ENCODE measurements at places on chromosomes 5 and 9.

GRCh38 chr5:177454397-177455035 lies 7.9 kb downstream of the PRR7 start:
- DNase-seq, result no peak

DNA sequence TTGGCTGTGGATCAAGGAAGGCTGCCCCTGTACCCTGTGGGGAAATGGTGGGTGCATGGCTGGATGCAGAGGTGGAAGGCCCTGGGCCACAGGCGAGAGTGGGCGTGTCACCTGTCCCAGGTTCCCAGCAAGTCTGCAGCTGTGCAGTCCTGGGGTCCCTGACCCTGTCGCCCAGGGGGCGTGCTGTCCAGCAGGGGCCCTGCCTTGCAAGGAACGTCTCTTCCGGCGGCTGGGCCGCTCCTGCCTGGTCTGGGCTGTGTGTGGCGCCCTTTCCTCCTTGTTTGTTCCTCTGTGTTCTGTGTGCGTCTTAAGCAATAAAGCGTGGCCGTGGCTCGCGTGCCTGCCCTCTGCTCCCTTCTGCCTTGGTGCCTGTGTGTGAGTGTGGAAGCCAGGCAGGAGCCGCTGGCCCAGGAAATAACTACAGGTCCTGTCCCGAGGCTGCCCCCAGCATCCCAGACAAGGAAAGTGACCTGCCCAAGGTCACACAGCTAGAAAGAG lies 8.4 kb downstream of the SLC2A6 start:
- no peak for DNase-seq

GRCh38 chr5:68911840-68912690 lies 181.7 kb upstream of the SLC30A5 start:
- DNase-seq, result no peak

DNA sequence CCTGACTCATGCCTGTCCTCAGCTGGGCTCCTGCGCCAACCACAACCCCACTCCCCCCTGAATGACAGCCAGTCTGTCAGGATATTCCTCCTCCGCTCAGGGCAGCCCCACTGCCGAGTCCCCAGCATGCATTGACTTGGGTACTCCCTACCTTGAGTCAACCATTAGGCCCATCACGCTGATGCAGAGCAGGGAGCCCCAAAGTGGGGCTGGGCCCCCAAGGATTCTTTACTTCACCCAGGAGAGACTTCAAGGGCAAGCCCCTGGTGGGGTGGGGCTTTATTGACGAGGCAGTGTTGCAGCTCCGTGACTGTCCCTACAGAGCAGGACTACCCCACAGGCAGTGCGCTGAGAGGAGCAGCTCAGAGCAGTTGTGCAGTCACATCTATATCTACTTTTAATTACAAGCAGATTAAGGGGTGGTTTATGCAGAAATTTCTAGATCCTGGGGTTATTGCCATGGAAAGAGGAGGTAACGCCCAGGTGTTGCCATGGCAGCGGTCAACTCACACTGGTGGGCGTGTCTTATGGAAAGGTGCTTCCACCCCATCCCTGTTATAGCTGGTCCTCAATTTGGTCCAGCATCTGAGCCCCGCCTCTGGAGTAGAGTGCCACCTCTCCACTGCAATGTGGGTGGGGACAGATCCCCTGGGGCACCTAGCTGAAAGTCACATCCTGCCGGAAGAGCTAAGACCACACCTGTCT lies 32.1 kb upstream of the FCN1 start:
- no peak for DNase-seq

DNA sequence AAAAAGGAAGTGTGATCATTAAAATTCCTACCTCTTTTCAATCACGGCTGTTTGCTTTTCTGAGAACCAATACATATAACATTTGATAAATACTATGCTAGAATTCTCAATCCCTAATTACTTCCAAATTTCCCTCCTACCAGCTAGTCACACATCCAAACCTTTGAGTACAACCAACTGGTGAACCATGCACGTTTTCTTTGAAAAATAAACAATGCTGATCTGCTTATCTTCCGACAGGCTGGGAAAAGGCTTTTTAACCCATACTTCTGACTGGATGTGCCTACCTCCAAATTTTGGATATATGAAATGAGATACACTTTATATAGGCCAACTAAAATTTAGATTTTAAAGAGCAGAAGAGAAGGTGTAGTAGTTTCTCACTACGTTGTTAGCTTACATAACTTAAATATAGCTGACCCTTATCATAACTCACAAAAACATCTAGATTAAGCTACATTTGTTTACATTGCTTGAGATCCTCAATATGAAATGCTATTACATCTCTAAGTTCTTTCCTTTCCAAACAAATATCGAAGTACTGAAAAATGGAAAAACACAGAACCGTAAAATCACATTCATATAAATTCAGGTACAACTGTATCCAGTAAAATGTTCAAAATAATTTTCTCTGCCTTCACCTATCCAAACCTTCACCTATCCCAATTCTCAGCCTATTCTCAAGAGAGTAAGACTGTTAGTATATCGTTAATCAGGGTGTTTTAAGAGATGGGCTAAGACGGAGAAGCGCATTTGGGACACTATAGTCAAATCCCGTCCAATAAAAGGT lies 2.1 kb downstream of the NR3C1 start:
- DNase-seq, result no peak

- DNase-seq, result no peak
Observed at GRCh38 chr5:85843535-85843934, 774.2 kb upstream of the COX7C start.

GRCh38 chr5:75337366-75338021 lies 474 bp downstream of the HMGCR start:
- no peak for DNase-seq

- no peak for DNase-seq
Observed at GRCh38 chr5:77924081-77924480, 147.9 kb upstream of the TBCA start.

DNA sequence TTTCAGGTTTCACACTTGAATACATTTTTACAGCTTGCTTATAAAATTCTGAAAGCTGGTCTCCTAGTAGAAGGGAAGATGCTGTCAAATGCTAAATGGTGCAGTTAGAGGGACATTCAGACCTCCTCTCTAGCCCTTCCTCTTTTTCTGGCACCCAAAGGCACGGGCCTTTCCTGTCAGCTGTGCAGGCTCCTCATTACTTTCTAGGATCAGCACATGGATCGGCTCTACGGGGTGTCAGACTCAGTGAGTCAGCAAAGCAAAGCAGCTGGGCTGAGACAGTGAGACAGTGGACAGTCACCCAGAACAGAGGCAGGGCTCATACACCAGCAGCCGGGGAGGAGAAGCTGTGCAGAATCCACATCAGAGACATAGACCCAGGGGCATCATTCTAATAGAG lies 80.0 kb upstream of the TNC start:
- DNase-seq, result no peak

DNA sequence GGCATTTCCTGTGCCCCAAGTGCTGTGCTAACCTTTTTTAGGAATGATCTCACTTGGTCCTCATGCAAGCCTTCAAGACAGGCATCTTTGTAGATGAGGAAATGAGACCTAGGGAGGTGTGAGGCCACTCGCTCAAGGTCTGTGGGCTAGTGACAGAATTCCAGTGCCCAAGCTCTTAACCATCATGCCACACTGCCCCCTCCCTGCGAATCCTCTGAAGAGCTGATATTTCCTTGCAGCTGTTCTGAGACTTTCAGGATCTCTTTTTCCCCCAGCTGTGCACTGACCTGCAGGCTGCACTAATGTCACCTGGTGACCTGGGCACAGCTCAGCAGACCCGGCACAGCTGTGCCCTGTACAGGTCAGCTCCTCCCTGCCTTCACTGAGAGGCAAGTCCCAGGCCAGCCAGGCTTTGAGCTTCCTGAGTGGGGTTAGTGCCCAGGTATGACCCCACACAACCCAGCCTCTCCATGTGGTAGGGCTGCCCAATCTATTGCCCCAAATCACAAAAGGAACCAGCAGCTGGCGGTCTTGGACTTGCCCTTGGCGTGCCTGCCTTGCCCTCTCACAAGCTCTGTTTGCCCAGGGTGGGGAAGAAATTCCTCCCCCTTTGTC lies 32.7 kb downstream of the MORN5 start:
- DNase-seq, result no peak

DNA sequence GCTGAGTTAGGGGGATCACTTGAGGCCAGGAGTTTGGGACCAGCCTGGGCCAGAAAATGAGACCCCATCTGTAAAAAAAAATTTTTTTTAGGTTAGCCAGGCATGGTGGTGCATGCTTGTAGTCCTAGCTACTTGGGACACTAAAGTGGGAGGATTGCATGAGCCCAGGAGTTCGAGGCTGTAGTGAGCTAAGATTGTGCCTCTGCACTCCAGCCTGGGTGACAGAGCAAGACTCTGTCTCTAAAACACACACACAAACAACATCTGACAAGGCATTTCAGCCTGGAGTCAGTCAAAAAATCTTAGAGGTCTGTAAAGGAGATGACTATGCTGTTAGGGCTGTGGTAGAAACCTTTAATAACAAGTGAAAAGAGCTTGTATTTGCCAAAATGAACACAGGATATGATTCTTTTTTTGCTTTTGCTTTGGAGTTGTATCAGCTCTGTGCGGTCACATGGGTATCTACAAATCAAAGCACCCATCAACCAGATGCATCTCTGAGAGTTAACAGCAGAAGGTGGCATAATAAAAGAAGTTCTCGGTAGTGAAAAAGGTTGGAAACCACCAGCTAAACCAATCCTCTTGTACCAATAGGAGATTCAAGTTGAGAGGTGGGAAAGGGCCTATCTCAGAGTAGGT lies 3.6 kb upstream of the PSMD5 start:
- no peak for DNase-seq

DNA sequence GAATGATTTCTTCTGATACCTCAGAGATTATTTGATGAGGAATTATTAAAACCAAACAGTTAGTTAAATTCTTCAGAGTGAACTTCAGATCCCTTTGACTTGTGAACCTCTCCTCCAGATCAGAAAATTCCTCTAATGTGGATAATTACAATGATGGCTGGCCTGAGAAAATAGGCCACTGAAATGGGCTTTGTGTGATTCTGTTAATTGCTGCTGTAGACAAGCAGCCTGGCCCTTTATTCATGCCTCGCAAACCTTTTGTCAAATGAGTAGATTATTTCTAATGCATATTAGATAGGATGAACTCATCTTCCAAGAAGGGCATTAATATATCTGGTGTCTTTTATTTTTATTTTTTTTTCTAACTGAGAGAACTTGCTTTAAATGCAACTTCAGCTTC lies 855.2 kb downstream of the TLE4 start:
- no peak for DNase-seq

GRCh38 chr5:161311965-161312364 lies 234.6 kb downstream of the GABRB2 start:
- DNase-seq, result no peak

GRCh38 chr9:76359766-76360165 lies 34.5 kb downstream of the RFK start:
- no peak for DNase-seq

DNA sequence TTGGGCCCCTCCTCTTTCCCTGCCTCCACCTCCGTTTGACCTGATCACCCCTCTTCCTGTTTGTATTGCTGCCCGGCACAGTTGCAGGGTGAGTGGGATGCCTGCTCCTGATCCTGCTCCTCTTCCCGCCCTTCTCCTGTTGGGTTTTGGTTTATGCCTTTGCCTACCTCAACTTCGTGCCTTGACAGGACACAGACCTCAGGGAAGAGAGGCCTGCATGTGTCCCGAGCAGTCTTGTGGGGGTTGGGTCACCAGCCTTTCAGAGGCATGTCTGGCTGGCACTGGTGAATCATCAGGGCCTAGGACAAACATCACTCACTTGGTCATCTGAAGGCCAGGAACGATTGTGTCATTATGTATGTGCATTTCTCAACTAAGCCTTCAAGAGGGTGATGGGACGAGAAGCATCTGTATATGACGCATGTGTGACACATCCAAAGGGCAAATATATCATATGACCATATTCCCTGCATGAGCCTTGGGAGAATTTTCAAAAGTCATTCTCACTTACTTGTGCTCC lies 56.9 kb downstream of the NPR3 start:
- peak; percentile 91 for DNase-seq

GRCh38 chr9:34386656-34387055 lies 10.0 kb upstream of the MYORG start:
- no peak for DNase-seq

GRCh38 chr5:15791274-15791673 lies 291.3 kb downstream of the FBXL7 start:
- DNase-seq, result no peak

DNA sequence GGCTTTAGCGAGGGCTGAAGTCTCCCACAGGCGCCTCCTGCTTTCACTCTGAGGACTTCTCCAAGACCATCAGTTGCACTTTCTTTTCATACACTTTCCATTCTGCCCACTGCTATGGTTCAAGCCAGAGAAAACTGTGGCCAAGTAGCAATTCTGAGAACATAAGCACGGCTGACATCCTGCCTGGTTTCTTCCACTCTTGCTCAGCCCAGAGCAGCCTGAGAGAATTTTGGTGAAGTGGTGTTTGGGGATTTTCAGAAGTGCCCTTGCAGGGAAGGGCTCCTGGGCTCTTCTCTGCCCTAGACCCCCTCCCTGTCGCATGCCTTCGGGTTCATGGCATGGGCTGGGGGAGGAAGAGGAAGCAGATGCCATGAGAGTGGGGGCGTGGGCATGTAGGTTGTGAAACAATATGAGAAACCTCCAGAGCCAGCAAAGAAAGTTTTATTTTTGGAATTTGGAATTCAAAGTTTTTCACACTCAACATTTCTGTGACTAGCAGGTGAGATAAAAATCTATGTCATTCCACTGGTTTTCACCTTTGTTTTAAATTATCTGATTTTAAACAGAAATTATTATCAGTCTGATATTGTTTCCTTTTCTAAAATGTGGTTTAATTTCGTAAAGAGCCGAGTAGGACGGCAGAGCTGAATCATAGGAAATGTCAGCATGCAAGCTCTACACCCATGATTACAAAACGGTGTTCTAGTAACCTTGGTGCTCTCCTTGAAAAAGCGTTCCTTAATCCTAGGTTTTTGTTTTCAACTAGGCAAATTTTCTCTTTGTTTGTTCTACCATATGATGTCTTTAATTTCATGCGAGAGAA lies 27.8 kb upstream of the TNFSF8 start:
- no peak for DNase-seq

- DNase-seq, result peak; percentile 24
Observed at GRCh38 chr9:114246558-114246957, 76.3 kb upstream of the ORM1 start.

DNA sequence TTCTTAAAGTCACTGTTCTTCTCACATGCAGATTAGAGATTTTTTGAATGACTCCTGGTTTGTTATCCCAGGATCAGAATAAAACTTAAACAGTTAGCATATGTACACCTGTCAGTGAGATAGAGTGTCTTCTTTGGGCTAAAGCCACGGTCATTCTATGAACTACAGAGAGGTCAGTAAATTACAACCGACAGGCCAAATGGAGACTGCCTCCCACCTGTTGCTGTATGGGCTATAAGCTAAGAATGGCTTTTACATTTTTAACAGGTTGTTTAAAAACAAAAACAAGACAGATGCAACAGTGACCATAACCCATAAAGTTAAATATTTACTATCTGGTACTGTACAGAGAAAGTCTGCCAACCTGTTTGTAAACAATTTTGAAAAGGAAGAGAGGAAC lies 125.7 kb downstream of the ELAVL2 start:
- no peak for DNase-seq
